Calu3 (cell line): ENCODE measurements at places on chromosomes 2 and 18. TPM values are rescaled to one million over a fixed set of nuclear protein-coding genes. Genes with fewer than 3 reads are reported as not detected.
A peak's percentile ranks its signal among the peaks of the same experiment; 100 is the strongest.

NLRC4 gene
- not detected in 2 replicates for total RNA-seq

MGAT4A gene
- total RNA-seq: 21.8 and 23.0 TPM in 2 replicates

TMEM182 gene
- total RNA-seq: 12.1 and 12.9 TPM in 2 replicates

SLC8A1 gene
- total RNA-seq: 0.05 and 0.10 TPM in 2 replicates

MYCN gene
- 5.5 and 8.7 TPM in 2 replicates for total RNA-seq

AGXT gene
- not detected in 2 replicates for total RNA-seq

TYMS gene
- total RNA-seq: 71.8 and 84.1 TPM in 2 replicates

GRCh38 chr2:96120091-96120720 lies 3.8 kb upstream of the ADRA2B start:
- no peak for DNase-seq
- no peaks in the 10 kb centered on the region for H3K4me1 ChIP-seq
- peaks cover 80% of the 10 kb centered on the region for H3K27me3 ChIP-seq
- peaks cover 14% of the 10 kb centered on the region for H3K36me3 ChIP-seq

GRCh38 chr18:79644006-79644665 lies 35.5 kb upstream of the CTDP1 start:
- DNase-seq: peak; percentile 72
- H3K36me3 ChIP-seq: no peaks in the 10 kb centered on the region
- H3K4me3 ChIP-seq: no peak overlapping the region
- H3K27ac ChIP-seq: no peak overlapping the region

GRCh38 chr18:64693766-64694165 lies 544.9 kb upstream of the LINC00305 start:
- DNase-seq: no peak
- H3K4me1 ChIP-seq: no peaks in the 10 kb centered on the region
- no peaks in the 10 kb centered on the region for H3K27me3 ChIP-seq
- no peaks in the 10 kb centered on the region for H3K36me3 ChIP-seq
- H3K4me3 ChIP-seq: no peak overlapping the region
- H3K27ac ChIP-seq: no peak overlapping the region

GRCh38 chr2:40371525-40372282 lies 80.2 kb downstream of the SLC8A1 start:
- no peaks in the 10 kb centered on the region for H3K36me3 ChIP-seq
- no peak for DNase-seq
- no peak overlapping the region for H3K4me3 ChIP-seq
- no peaks in the 10 kb centered on the region for H3K4me1 ChIP-seq
- no peaks in the 10 kb centered on the region for H3K27me3 ChIP-seq

DNA sequence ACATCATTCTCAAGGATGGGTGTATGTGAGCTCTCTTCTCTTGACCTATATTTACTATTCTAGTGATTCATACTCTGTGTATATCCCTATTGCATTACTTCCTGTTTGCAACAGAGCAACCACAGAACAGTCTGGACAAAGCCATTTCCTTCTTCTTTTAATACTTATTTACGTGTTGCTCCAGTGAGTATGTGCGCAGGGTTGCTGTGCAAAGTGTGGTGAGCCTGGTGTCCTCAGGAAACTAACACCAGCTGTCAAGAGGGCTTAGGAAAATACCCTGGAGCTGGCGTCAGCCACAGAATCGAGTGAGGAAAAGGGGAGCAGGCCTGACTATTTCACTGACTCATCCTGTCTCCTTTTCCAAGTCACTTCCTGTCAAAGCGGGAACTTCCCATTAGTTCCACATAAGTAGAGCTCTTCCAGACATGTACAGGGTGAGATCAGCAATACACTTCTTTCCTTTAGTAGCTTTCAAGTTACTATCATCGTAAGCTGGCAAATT lies 214.1 kb upstream of the COPS8 start:
- no peaks in the 10 kb centered on the region for H3K36me3 ChIP-seq
- peaks cover 21% of the 10 kb centered on the region for H3K4me1 ChIP-seq
- no peaks in the 10 kb centered on the region for H3K27me3 ChIP-seq
- H3K4me3 ChIP-seq: no peak overlapping the region
- H3K27ac ChIP-seq: peak overlapping the region; percentile 64
- DNase-seq: peak; percentile 5

- no peak for DNase-seq
- H3K4me1 ChIP-seq: no peaks in the 10 kb centered on the region
- no peaks in the 10 kb centered on the region for H3K27me3 ChIP-seq
- no peak overlapping the region for H3K4me3 ChIP-seq
- H3K36me3 ChIP-seq: no peaks in the 10 kb centered on the region
Measured at GRCh38 chr2:45746888-45747287, 95.4 kb downstream of the PRKCE start.

- no peaks in the 10 kb centered on the region for H3K4me1 ChIP-seq
- H3K4me3 ChIP-seq: no peak overlapping the region
- H3K27me3 ChIP-seq: no peaks in the 10 kb centered on the region
- no peak for DNase-seq
- no peak overlapping the region for H3K27ac ChIP-seq
- H3K36me3 ChIP-seq: no peaks in the 10 kb centered on the region
Measured at GRCh38 chr2:196415384-196415783, 224.1 kb upstream of the CCDC150 start.

DNA sequence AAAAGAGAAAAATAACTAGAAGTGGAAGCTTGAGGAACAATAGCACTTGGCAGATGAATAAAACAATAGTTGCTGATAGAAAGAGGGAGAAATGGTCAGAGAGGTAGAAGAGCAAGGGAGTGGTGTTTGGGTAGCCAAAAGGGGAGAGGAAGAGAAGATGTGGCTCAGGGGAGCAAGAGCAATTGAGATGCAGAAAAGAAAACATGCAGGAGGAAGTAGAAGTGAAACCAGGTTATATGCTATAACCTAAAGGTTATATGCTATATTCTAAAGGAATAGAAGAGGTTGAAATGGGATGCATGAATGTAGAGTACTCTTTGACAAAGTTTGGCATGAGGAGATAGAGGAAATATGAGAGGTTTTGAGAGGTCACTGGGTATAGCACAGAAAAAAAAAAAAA lies 759.5 kb downstream of the SATB2 start:
- H3K4me1 ChIP-seq: peaks cover 12% of the 10 kb centered on the region
- DNase-seq: no peak
- no peaks in the 10 kb centered on the region for H3K27me3 ChIP-seq
- H3K4me3 ChIP-seq: no peak overlapping the region
- no peak overlapping the region for H3K27ac ChIP-seq

DNA sequence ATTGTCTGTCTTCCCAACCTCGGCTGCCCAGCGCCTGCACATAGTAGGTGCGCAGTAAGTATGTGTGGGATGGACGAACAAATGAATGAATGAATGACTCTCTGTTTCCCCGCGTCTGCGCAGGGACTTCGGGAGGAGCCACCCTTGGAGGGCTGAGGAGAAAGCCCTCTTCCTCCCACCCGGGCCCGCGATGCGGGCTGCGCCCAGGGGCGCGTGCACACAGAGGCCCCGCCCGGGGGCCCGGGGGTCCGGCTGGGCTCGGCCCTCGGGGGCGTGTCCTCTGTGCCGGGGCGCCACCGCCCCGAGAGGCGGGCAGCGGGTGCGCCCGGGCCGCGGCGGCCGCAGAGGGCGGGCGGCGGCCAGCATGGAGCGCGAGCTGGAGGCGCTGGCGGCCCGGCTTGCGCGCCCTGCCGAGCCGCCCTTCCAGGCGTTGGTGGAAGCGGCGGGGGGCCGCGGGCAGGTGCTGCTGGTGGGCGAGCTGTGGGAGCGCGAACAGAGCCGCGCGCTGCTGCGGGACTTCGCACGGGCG lies at the start of gene C2orf72:
TSS of gene C2orf72 (plus strand) at position 322 of the 529 bp plus-strand sequence. CDS start at position 365, 43 bp downstream.
- H3K4me1 ChIP-seq: peaks cover 9% of the 10 kb centered on the region
- no peak within 1 kb of the TSS for H3K27ac ChIP-seq
- peaks cover 84% of the 10 kb centered on the region for H3K27me3 ChIP-seq
- peak within 1 kb of the TSS; percentile 61 for H3K4me3 ChIP-seq
- no peaks in the 10 kb centered on the region for H3K36me3 ChIP-seq

DNA sequence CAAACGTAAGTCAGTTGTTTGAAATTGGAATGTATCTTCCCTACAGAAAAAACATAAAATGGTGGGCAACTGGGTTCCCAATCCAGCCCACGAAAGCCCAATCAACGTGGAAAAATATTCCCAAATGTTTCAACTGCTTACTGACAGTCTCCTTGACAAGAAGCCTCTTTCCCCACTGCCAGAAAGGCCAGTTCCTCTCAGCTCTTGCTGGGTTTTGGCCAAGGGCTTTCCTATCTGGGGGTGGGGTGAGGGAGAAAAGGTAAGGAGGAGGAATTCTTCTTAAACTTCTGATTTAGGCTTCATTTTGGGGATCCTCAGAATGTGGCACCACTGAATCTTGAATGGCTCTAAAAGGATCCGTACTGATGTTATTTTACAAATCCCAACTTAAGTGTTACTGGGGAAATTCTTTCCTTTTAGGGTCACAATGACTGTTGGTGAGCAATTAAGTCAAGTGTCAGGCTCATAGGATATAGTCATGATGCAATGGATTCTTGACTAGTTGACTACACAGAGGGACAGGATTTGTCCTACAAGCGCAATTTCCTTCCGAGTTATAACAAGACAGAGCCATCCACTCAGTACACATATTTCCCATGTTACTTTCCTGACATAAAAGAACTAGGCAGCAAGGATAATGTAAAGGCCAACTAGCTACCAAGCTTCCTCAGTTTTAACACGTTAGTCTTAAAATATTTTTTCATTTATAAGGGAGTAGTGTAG lies 73.6 kb downstream of the SPRED2 start:
- H3K4me1 ChIP-seq: peaks cover 19% of the 10 kb centered on the region
- H3K27ac ChIP-seq: no peak overlapping the region
- no peak overlapping the region for H3K4me3 ChIP-seq
- no peaks in the 10 kb centered on the region for H3K27me3 ChIP-seq
- DNase-seq: no peak

DNA sequence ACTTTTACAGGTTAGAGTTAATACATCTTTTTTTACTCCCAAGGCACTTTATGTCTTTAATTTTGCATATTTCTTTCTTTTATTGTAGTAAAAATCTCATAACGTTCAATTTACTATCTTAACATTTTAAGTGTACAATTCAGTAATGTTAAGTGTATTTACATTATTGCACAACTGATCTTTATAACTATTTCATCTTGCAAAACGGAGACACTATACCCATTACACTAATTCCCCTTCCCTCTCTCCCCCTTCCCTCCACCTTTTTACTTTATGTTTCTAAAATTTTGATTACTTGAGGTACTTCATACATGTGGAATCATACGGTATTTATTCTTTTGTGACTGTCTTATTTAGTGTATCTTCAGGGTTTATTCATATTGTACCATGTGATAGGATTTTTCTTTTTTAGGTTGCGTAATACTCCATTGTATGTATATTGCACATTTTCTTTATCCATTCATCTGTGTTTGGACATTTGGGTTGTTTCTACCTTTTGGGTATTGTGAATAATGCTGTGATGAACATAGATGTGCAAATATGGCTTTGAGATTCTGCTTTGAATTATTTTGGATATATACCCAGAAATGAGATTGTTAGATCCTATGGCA lies 75.0 kb downstream of the ACSL3 start:
- no peaks in the 10 kb centered on the region for H3K27me3 ChIP-seq
- H3K4me3 ChIP-seq: no peak overlapping the region
- no peak overlapping the region for H3K27ac ChIP-seq
- DNase-seq: no peak

GRCh38 chr2:22821458-22821857 lies 563.5 kb upstream of the KLHL29 start:
- DNase-seq: no peak
- no peak overlapping the region for H3K4me3 ChIP-seq
- H3K27ac ChIP-seq: no peak overlapping the region

GRCh38 chr2:137838255-137839092 lies 125.8 kb upstream of the HNMT start:
- H3K27me3 ChIP-seq: no peaks in the 10 kb centered on the region
- H3K27ac ChIP-seq: no peak overlapping the region
- DNase-seq: no peak
- no peak overlapping the region for H3K4me3 ChIP-seq
- no peaks in the 10 kb centered on the region for H3K36me3 ChIP-seq

- H3K36me3 ChIP-seq: peaks cover 22% of the 10 kb centered on the region
- H3K27me3 ChIP-seq: peaks cover 55% of the 10 kb centered on the region
- peaks cover 28% of the 10 kb centered on the region for H3K4me1 ChIP-seq
- peak; percentile 72 for DNase-seq
- peak overlapping the region; percentile 67 for H3K4me3 ChIP-seq
- H3K27ac ChIP-seq: no peak overlapping the region
Measured at GRCh38 chr2:237858294-237859081, 935 bp upstream of the RAMP1 start.

DNA sequence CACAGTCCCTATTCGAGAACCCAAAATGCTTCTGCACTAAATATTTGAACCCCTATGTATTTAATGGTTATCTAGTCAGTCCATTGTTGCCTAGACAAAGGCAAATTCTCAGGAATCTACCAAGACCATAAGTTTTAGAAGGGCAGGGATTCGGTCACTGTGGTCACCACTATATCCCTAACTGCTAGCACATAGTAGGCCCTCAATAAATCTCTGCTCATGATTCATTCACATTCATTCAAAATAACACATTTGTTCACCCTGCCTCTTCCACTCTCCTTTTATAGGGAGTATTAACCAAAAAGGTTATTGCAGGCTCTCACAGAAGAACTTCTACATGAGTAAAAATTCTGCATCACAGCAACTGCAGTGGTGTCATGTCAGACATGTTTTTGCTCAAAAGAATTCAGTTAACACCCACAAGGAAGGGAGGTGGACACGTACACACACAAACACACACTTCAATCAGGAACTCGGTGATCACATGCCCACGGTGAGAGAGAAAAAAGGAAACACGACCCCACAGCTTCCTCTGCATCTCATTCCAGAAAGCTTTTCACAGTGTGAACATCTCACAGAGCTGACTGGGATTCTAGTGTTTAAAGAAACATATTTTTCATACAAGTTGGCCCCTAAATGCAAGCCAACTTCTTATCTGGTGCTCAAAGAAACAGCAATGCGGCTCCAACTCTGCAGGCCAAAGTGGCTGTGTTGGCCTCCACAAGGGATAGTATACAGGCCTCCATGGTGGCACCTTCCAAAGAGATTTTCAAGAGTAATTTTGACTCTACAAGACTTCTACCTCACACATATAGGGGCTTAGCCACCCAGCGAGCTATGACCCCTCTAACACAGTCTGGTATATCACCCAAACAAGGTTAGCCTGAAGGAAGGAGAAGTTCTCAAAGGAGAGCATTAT lies 98.0 kb downstream of the ANKRD44 start:
- no peak overlapping the region for H3K4me3 ChIP-seq
- H3K27ac ChIP-seq: no peak overlapping the region
- no peak for DNase-seq
- H3K27me3 ChIP-seq: no peaks in the 10 kb centered on the region

GRCh38 chr2:172516299-172516698 lies 39.6 kb upstream of the PDK1 start:
- H3K4me1 ChIP-seq: no peaks in the 10 kb centered on the region
- H3K27me3 ChIP-seq: no peaks in the 10 kb centered on the region
- DNase-seq: no peak
- no peak overlapping the region for H3K27ac ChIP-seq
- no peak overlapping the region for H3K4me3 ChIP-seq

- DNase-seq: no peak
- no peak overlapping the region for H3K4me3 ChIP-seq
- no peak overlapping the region for H3K27ac ChIP-seq
- peaks cover 28% of the 10 kb centered on the region for H3K36me3 ChIP-seq
Measured at GRCh38 chr2:229857634-229858033, 64.2 kb downstream of the TRIP12 start.

GRCh38 chr18:61129001-61129400 lies 204.2 kb upstream of the CDH20 start:
- H3K27ac ChIP-seq: no peak overlapping the region
- no peaks in the 10 kb centered on the region for H3K36me3 ChIP-seq
